Smooth muscle cell of the pulmonary artery (primary cell): ENCODE measurements at places on chromosomes 3 and 15. TPM values are rescaled to one million over a fixed set of nuclear protein-coding genes. Genes with fewer than 3 reads are reported as not detected.

The GOLGA6A gene
- 0.03 and 0.07 TPM in 2 replicates for total RNA-seq

The ALG1L2 gene
- not detected in 2 replicates for total RNA-seq

The NMNAT3 gene
- 0.46 and 0.98 TPM in 2 replicates for total RNA-seq

The LRRC2 gene
- total RNA-seq: 0.36 and 1.5 TPM in 2 replicates

The ZMYND10 gene
- 0.91 and 1.1 TPM in 2 replicates for total RNA-seq

The KNG1 gene
- total RNA-seq: not detected in 2 replicates

The SCN10A gene
- under 0.01 TPM in 1 of 2 replicates, not detected in the other for total RNA-seq

The PXYLP1 gene
- 5.8 and 7.6 TPM in 2 replicates for total RNA-seq

The GRAMD2A gene
- total RNA-seq: 0.33 and 0.46 TPM in 2 replicates

The TUSC7 gene
- not detected in 2 replicates for total RNA-seq
